ENCODE measurements at places on chromosomes 5 and 9.

- H3K27me3 ChIP-seq: no peaks in the 10 kb centered on the region
- no peak overlapping the region for H3K27ac ChIP-seq
- no peak overlapping the region for H3K4me3 ChIP-seq
- no peaks in the 10 kb centered on the region for H3K4me1 ChIP-seq
Measured at GRCh38 chr9:131060900-131061630, 35.3 kb upstream of the AIF1L start.

- H3K4me3 ChIP-seq: peak overlapping the region; percentile 69
- no peak for DNase-seq
- peaks cover 70% of the 10 kb centered on the region for H3K4me1 ChIP-seq
- peaks cover 40% of the 10 kb centered on the region for H3K36me3 ChIP-seq
- no peaks in the 10 kb centered on the region for H3K27me3 ChIP-seq
Measured at GRCh38 chr9:129996161-129996830, 46.7 kb downstream of the FNBP1 start.

DNA sequence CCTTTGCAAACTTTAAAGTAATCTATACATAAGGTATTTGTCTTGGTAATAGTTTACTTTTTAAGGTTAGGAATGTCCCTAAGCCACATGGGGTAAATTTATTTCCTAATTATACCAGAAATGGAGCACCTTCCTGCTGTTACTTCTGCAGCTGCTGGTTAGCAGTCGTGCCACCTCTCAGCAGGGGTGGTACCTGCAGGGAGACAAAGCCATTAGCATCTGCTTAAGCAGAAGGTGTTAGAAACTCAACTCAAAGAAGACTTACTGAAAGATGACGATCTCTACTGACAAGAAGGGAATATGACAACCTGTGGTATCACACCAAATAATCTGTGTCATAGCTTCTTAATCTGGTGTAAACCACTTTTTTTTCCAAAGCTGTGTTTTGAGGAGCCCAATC, 173.7 kb downstream of the BRINP1 start:
- no peaks in the 10 kb centered on the region for H3K27me3 ChIP-seq
- no peaks in the 10 kb centered on the region for H3K4me1 ChIP-seq
- H3K4me3 ChIP-seq: no peak overlapping the region

GRCh38 chr5:96350678-96351077, 82.4 kb downstream of the PCSK1 start:
- no peaks in the 10 kb centered on the region for H3K27me3 ChIP-seq
- no peaks in the 10 kb centered on the region for H3K36me3 ChIP-seq
- no peak overlapping the region for H3K27ac ChIP-seq
- H3K4me1 ChIP-seq: peaks cover 1% of the 10 kb centered on the region
- no peak overlapping the region for H3K4me3 ChIP-seq

- H3K27me3 ChIP-seq: peaks cover 73% of the 10 kb centered on the region
- no peak overlapping the region for H3K4me3 ChIP-seq
- peaks cover 2% of the 10 kb centered on the region for H3K36me3 ChIP-seq
- H3K4me1 ChIP-seq: peaks cover 14% of the 10 kb centered on the region
- DNase-seq: no peak
Measured at GRCh38 chr5:116577064-116577788, 2.6 kb upstream of the SEMA6A start.

- H3K4me1 ChIP-seq: no peaks in the 10 kb centered on the region
- DNase-seq: no peak
- peaks cover 4% of the 10 kb centered on the region for H3K36me3 ChIP-seq
- H3K27ac ChIP-seq: no peak overlapping the region
Measured at GRCh38 chr5:132363431-132364112, 5.9 kb upstream of the SLC22A5 start.

- peaks cover 23% of the 10 kb centered on the region for H3K4me1 ChIP-seq
- DNase-seq: no peak
- H3K27me3 ChIP-seq: peaks cover 22% of the 10 kb centered on the region
Measured at GRCh38 chr9:98807814-98808195, 335 bp downstream of the GALNT12 start.

GRCh38 chr5:74631081-74631953, 9.2 kb downstream of the ENC1 start:
- H3K4me1 ChIP-seq: peaks cover 43% of the 10 kb centered on the region
- peak overlapping the region; percentile 63 for H3K4me3 ChIP-seq
- peaks cover 26% of the 10 kb centered on the region for H3K36me3 ChIP-seq
- H3K27ac ChIP-seq: peak overlapping the region; percentile 94
- H3K27me3 ChIP-seq: no peaks in the 10 kb centered on the region

DNA sequence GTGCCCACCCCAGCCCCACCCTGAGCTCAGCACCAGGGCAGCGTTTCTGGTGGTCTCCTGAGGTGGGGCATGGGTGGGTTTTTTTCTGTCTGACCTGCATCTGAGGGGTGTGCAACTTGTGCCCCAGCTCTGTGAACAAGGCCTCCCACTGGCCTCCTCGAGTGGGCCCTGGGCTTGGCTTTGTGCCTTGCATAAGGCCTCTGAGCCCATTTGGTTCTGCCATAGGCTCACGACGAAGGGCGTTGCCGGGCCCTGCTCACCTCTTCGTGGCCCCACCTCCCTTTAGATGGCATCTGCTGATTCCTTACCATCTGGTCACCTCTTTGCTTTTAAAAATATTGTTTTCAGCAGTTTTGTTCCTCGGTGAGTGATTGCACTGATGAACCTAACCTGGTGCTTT, 127.1 kb upstream of the COL5A1 start:
- H3K27me3 ChIP-seq: peaks cover 28% of the 10 kb centered on the region
- no peaks in the 10 kb centered on the region for H3K4me1 ChIP-seq
- no peak for DNase-seq
- H3K36me3 ChIP-seq: no peaks in the 10 kb centered on the region

DNA sequence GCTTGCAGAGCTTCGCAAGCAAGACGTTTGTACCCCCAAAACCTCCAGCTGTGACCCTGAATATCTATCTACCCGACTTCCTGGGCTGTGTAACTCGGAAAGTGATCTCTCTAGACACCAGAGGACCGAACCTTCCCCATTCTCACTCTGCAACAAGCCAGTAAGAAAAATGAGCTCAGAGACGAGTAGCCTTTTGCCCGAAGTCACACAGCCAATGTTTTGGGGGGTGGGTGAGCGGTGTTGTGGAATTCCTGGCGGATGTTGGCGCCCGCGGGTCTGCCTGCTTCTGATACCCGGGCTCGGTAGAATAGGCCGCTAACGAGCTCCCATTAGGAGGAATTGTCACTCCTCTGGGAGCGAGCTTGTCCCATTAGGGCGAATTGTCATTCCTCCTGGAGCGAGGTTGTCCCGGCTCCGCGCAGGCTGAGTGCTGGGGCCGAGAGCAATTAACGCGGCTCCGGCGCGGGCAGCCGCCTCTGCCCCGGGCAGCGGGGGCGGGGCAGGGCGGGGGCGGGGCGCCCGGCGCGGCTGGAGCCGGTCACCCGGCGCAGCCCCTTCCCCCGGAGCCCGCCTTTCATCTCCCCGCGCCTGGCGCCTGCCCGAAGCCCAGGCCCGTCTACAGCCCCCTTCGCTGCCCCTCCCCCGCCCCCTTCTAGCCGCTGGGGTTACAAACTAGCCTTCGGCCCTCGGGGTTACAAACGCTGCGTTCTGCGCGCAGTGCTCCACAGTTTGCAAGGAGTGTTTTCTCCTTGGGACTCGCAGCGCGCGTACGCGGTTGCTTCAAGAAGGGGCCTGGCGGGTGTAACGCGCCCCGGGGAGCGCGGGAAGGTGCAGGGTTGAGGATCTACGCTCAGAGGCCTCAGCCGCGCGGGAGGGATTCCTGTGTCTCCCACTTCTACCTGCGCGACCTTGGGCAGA, 3.5 kb upstream of the MSX2 start:
- H3K27me3 ChIP-seq: peaks cover 63% of the 10 kb centered on the region
- H3K4me3 ChIP-seq: no peak overlapping the region
- peaks cover 5% of the 10 kb centered on the region for H3K4me1 ChIP-seq
- H3K36me3 ChIP-seq: no peaks in the 10 kb centered on the region

DNA sequence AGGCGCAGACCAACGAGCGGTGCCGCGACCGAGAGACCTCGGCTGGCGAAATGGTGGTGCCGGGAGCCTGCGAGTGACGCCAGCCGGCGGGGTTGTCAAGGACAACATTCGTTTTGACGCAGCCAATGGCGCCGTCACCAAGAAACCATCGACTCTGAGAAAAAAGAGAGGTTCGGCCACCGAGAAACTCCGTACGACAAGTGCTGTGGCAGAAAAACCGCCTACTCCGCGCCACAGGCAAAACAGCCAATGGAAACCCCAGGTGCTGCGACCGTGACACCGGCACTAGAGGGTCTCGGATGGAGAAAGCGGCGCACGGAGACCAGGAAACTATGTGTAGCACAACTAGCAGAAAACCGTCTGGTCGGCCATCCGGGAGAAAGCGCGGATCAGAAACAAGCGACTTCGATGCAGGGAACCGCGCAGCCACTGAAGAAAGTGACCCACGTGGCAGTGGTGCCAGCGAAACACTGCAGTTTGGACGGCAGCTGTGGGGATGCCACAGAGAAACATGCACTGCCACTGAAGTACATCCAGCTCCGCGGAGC, 88.8 kb downstream of the ANXA2R start:
- peak; percentile 84 for DNase-seq
- H3K27me3 ChIP-seq: no peaks in the 10 kb centered on the region
- H3K27ac ChIP-seq: peak overlapping the region; percentile 100
- H3K36me3 ChIP-seq: peaks cover 38% of the 10 kb centered on the region
- peak overlapping the region; percentile 93 for H3K4me3 ChIP-seq

GRCh38 chr5:38648703-38649291, 92.4 kb upstream of the LIFR start:
- H3K27me3 ChIP-seq: peaks cover 33% of the 10 kb centered on the region
- no peak for DNase-seq
- H3K4me3 ChIP-seq: no peak overlapping the region
- H3K4me1 ChIP-seq: peaks cover 10% of the 10 kb centered on the region

- H3K36me3 ChIP-seq: peaks cover 3% of the 10 kb centered on the region
- H3K4me1 ChIP-seq: no peaks in the 10 kb centered on the region
- peaks cover 7% of the 10 kb centered on the region for H3K27me3 ChIP-seq
- H3K27ac ChIP-seq: no peak overlapping the region
Measured at GRCh38 chr5:128257076-128257475, 173.5 kb downstream of the SLC12A2 start.

GRCh38 chr9:14961372-14962068, 51.3 kb upstream of the FREM1 start:
- H3K27me3 ChIP-seq: peaks cover 15% of the 10 kb centered on the region
- no peak for DNase-seq
- no peaks in the 10 kb centered on the region for H3K4me1 ChIP-seq
- H3K4me3 ChIP-seq: no peak overlapping the region

DNA sequence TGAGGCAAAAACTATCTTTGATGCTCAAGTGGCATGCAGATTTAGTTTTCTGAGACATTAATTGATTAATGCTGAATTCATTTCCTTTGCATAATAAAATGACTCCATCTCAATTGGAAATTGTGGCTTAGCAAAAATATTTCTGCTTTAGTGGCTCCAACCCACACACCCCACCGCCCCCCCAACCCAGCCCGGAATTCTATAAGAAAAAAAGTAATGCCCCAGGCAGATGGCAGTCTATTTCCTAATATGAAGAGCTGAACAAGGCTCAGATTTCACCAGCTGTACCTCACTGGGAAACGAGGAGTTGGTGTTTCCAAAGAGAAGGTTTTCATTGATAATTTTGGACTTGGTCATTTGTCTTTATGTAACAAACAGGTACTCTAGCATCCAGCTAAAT, 182.1 kb downstream of the FBN2 start:
- no peak for DNase-seq
- H3K4me3 ChIP-seq: no peak overlapping the region
- no peaks in the 10 kb centered on the region for H3K4me1 ChIP-seq
- no peaks in the 10 kb centered on the region for H3K27me3 ChIP-seq

DNA sequence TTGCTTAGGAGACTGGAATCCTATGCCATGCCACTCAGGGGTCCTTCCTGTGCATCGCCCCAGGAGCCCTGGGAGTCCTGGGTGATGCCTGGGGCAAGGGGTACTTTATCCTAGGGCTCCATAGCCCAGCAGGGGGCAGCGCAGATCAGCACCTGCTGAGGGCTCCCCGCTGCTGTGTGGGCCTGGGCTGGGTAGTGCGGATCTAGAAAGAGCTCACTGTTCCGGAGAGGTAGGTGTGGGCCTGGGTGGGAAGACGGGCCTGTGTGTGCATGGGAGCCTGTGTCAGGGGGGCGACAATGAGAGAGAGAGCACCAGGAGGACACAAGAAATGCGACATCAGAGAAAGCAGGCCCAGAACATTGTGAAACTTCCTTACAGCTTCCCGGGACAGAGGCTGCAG, 11.4 kb upstream of the DAB2IP start:
- no peaks in the 10 kb centered on the region for H3K4me1 ChIP-seq
- no peak for DNase-seq
- no peak overlapping the region for H3K4me3 ChIP-seq
- H3K27me3 ChIP-seq: peaks cover 36% of the 10 kb centered on the region
- no peak overlapping the region for H3K27ac ChIP-seq

GRCh38 chr9:123871781-123872180, 58.1 kb downstream of the DENND1A start:
- DNase-seq: no peak
- H3K36me3 ChIP-seq: peaks cover 3% of the 10 kb centered on the region
- no peak overlapping the region for H3K27ac ChIP-seq
- no peaks in the 10 kb centered on the region for H3K27me3 ChIP-seq
- no peak overlapping the region for H3K4me3 ChIP-seq

DNA sequence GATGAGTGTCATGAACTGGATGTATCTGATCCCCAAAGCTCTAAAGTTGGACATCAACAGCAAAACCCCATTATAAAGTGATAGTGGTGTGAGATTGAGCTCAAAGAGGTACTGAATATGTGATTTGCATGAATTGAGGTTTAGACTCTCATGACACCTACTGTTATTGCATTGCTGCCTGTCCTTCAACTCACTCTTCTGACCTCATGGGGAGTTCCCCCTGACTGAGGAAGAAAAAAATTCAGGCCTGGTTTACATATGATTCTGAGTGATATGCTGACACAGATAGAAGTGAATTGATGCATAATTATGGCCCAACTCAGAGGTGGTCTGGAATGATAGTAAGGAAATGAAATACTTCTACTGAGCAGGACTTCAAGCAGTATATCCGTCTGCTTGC, 76.2 kb upstream of the CHD1 start:
- H3K27ac ChIP-seq: peak overlapping the region; percentile 53
- H3K27me3 ChIP-seq: no peaks in the 10 kb centered on the region
- H3K36me3 ChIP-seq: peaks cover 2% of the 10 kb centered on the region
- no peak overlapping the region for H3K4me3 ChIP-seq
- H3K4me1 ChIP-seq: peaks cover 17% of the 10 kb centered on the region

DNA sequence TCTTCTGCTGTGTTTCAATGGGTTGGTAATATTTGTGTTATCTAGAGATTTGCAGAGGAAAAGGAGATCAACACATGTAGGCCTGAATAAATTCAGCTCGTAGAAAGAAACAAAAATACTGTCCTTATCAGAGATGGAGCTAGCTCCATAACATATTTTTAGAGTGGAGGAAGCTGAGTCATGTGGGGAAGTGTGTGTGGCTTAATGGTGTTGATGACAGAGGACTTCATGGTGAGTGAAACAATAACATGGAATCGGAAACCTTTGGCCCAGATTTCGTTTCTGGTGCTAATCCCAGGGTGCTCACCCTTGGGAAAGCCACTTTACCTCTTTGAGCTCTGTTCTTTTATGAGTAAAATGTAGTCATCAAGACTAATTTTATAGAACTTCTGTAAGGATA, 825.0 kb downstream of the TLR4 start:
- H3K36me3 ChIP-seq: no peaks in the 10 kb centered on the region
- no peak overlapping the region for H3K4me3 ChIP-seq
- H3K4me1 ChIP-seq: no peaks in the 10 kb centered on the region
- no peak for DNase-seq
- H3K27ac ChIP-seq: no peak overlapping the region

- no peak for DNase-seq
- no peak overlapping the region for H3K4me3 ChIP-seq
- no peaks in the 10 kb centered on the region for H3K36me3 ChIP-seq
- H3K27ac ChIP-seq: no peak overlapping the region
- no peaks in the 10 kb centered on the region for H3K4me1 ChIP-seq
Measured at GRCh38 chr5:63050916-63051315, 472.3 kb downstream of the LRRC70 start.

GRCh38 chr9:29778281-29778849, 2205.1 kb upstream of the C9orf72 start:
- H3K27me3 ChIP-seq: no peaks in the 10 kb centered on the region
- no peak for DNase-seq
- no peak overlapping the region for H3K4me3 ChIP-seq
- H3K27ac ChIP-seq: no peak overlapping the region
- no peaks in the 10 kb centered on the region for H3K4me1 ChIP-seq
- no peaks in the 10 kb centered on the region for H3K36me3 ChIP-seq

Measured in central memory CD8-positive, alpha-beta T cell (primary cell).